HuH-7 (cell line): ENCODE measurements at places on chromosomes 5 and 9.

- DNase-seq: no peak
Observed at GRCh38 chr5:173963182-173963838, 25.7 kb upstream of the C5orf47 start.

DNA sequence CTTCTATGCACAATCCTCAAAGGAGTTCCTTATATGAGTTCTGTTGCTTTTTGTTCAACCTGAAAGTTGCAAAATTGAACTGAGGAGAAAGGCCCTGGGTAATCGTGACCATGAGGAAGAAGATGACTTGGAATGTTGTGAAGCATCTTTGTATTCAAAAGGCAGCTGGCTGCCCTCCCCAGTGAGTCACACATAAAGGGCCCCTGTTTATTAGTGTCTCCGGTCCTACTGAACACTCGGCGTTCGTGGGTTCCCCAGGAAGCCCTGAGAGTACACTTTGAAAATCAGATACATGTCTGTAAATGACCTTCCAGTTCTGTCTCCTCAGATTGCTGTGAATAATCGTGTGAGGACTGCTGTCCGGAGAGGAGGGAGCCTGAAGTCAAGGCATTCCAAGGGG lies 73.6 kb downstream of the C9orf153 start:
- DNase-seq: no peak

GRCh38 chr9:6417186-6417585 lies 4.2 kb downstream of the UHRF2 start:
- DNase-seq: no peak

DNA sequence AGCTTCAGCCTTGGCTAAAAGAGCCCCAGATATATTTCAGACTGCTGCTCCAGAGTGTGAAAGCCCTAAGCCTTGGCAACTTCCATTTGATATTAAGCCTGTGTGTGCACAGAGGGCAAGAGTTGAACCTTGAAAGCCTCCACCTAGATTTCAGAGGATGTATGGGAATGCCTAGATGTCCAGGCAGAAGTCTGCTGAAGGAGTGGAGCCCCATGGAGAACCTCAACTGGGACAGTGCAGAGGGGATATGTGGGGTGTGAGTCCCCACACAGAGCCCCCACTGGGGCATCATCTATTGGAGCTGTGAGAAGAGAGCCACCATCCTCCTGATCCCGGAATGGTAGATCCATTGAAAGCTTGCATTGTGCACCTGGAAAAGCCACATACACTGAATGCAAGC lies 1784.8 kb upstream of the CDH9 start:
- no peak for DNase-seq

DNA sequence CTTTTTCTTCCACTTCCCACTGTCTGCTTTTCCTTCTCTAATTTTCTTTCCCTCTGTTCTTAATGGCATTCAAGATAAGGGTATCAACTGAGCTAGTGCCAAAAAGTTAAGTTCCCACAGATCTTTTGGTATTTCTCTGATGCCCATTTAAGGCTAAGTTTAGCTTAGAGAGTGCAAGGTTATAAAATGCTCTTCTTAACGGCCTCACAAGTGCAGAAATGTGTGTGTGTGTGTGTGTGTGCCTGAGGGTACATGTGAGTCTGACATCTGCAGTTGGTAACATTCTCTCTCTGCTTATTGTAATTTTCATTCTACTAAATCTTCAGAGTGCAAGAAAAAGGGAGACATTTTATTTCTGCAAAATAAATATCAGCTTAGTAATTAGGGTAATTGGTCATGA lies 24.2 kb downstream of the FBN2 start:
- no peak for DNase-seq

DNA sequence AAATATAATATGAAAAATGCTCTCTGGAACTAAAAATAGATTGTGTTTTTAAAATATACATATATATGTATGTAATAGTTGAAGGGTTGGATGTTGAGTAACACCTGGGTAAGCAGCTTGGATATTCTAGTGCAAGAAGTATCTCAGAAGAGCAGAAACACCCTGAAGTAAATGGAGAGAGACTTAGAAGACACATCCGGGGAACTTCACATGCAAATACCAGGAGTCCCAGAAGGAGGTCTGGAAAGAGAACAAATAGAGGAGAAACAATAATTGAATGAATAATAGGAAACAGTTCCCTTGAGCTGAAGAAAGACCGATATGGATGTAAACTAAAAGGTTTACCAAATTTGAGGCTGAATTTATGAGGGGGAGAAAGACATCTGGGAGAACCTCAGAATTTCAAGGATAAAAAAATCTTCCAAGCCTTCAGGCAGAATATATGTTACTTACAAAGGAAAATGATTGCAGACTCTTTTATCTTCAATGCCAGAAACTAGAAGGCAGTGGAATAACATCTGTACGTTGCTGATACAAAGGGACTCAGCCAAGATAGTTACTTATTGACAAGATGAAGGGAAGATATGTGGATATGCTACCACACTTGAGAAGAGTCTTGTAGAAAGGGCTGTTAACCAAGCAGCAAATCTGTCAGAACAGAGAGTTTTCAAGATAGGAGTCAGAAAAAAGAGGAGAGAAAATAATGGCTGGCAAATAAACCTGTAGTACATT lies 42.7 kb downstream of the HSDL2 start:
- no peak for DNase-seq

DNA sequence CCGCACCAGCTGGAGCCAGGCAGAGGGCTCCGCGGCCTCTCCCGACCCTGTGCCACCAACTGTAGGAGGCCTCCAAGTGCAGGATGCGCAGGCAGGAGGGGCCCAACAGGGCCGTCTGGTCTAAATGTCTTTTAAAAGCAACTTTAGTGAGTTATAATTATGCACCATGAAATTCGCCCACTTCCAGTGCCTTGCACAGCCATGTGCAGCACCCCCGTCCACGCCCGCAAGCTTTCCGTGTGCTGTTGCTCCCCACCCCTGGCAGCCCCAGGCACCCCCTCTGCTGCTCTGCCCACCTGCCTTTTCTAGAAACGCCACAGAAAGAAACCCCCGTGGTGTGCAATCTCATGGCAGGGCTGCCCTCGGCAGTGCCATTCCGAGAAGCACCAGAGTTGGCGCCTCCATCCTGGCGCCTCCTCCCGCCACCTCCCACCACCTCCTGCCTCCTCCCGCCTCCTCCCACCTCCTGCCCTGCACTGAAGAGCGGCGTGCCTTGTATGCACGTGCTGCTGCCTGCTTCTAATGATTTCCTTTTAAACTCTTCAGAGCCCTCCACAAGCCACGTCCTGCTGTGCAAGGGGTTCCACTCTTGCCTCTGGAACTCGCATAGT lies 7.5 kb upstream of the SLC6A18 start:
- DNase-seq: no peak

DNA sequence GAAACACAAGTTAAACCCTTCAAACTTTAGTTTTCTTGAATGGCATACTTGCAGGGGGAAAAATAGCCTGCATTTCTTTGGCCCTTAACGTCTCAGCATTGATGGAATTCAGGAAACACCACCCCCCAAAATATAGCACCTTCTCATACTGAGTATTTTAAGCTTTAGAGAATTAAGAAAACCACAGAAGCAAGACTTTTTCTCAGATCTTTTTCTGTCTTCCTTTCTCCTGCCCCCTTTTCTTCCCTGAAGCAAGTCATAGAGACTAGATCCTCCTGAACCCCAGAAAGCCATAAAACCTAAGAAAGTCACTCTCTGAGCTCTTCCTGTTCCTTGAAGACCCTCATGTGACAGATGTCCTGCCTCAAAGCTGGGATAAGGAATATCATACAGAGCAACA lies 1069.9 kb downstream of the EFNA5 start:
- no peak for DNase-seq

- peak; percentile 60 for DNase-seq
Observed at GRCh38 chr5:178196986-178197385, 7.3 kb upstream of the HNRNPAB start.

- DNase-seq: no peak
Observed at GRCh38 chr5:82551192-82551591, 273.0 kb upstream of the RPS23 start.

- DNase-seq: no peak
Observed at GRCh38 chr5:158422653-158423515, 563.9 kb upstream of the CLINT1 start.

GRCh38 chr9:119302988-119303698 lies 66.1 kb downstream of the BRINP1 start:
- no peak for DNase-seq

DNA sequence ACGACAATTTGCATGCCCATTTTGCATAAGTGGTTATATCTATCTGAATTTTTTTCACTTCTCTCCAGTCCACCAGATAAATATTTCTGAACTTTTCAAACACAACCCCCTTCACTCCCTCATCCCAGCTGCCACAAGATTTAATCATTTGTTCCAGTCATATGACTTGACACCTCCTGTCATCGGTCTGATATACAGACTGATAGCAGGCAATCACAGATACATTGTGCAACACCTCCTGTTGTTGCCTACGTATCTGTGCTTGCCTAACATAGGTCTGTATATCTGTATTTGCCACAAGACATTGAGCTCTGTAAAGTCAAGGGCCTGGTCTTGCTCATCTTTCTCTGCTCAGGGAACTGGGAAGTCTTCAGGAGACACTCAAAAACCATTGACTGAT lies 65.6 kb downstream of the GNA14 start:
- no peak for DNase-seq

DNA sequence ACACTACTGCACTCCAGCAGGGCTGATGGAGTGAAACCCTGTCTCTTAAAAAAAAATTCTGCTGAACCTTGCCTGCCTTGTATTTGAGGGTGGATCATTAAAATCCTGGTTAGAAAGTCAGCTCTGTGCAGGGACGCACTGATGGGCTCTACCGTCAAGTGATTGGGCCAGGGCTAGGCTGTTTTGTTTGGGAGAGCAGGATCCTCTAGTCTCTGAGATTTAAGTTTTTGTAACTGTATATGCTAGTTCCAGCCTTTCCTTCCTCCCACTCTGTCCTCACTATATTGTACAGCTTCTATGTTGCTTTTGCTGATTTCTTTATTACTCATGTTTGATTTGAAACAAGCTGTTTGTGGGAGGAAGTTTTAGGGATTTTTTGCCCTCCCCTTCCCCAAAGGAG lies 11.5 kb downstream of the DDX4 start:
- no peak for DNase-seq

DNA sequence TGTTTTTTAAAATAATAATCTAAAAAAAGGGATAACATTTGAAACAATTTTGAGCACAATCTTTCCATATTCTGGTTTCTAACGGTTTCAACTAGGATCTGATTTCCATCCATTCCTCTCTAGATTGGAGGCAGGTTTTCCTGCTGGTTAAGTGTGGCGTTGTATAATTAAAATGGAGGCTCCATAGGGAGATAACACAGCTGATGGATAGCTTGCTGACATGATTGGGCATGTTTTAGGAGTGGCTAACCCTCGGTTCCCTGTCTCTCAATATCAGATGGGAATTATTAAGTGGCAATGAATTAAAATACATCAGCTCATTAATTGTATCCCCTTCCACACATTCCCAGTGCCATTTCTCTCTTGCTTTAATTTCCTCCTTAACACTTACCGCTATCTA lies 209.0 kb downstream of the ALDH1A1 start:
- DNase-seq: no peak

DNA sequence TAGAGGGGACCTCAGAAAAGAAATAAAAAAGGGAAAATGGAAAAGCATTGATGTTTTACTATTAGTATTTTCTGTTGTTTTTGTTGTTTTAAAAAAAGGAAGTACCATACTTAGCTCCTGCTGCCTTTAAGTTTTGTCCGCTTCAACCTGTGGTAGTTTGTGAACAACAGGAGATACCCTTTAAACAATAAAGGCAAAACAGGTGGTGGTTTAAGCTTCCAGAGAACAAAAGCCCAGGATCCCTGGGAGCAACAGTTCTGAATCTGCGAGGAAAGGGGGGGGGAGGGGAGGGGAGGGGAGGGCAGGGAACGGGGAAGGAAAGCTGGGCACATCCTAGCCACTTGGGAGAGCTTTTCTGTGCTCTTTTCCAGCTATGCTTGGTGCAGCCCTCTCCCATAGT lies 2.1 kb upstream of the PSIP1 start:
- DNase-seq: no peak

GRCh38 chr5:53008751-53009150 lies 19.6 kb downstream of the ITGA2 start:
- DNase-seq: no peak

GRCh38 chr5:38187532-38187931 lies 70.8 kb upstream of the EGFLAM start:
- no peak for DNase-seq

DNA sequence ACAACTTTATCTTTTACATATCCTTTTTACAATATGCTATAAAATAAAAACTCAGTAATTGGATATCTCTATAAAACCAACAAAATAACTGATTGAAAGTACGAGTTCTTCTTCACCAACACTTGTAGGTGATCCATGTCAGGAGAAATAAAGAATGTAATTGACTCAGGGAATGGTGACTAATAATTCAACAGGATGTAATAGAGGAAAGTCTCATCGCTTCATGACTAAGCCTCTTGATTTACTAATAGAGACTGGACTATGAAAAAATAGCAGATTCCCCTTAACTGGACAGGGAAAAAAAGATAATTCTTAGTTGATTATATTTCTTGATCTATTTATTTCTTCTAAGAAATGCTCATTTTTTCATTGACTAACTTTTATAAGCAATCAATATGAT lies 507.7 kb upstream of the PTGER4 start:
- DNase-seq: no peak

DNA sequence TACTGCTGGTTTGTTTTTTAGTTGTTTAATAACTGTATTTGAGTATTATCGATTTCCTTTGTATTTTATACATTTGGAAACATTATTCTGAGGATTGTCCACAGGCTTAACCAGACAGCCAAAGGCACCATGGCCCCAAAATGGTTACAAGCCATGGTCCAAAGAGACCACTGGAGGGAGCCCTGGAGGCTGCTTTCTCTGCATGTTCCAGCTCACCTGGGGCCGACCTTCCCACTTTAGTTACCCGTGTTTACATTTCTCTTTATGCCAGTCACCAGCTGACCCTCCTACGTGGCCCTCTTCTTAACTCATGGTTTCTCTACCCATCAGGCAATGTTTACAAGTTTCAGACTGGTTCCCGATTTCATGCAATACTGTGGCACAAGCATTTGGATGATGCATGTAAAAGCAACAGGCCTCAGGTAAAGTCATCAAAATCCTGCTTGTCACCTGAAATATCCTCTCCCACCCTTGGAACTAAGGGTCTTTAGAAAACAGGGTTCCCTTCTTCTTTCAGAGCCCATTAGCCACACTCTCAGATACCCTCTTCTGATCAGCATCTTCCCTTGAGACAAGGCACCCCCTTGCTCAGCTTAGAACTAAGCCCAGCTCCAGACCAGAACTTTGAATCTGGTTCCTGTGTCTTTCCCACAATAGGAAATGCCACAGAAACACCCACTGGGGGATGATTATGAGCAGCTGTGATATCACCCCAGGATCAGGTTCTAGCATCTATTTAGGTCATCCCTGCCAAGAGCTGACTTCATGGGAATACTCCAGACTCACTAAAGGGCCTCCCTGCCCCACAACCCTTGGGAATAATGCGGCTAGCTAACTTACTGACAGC lies 49.9 kb upstream of the GARNL3 start:
- DNase-seq: peak; percentile 88

DNA sequence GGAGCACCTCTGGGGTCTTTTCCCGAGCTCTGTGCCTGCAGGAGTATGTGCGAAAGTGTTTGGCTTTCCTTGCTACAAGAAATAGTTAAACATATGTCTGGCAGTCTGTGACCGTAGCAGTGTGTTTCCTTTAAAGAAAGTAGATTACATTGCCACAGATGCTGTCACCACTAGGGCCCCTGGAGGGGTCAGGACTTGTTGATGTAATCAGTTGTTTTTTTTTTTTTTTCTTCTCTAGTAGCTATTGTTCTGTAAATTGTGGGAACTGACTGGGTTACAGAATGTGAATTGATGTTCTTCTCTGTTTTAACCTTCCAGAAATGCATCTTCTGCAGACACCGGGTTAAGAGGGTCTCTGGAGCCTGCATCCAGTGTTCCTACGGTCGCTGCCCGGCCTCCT lies 345.6 kb downstream of the KDM4C start:
- no peak for DNase-seq

GRCh38 chr5:150372639-150373038 lies 15.1 kb downstream of the TCOF1 start:
- no peak for DNase-seq
